Suprapubic skin (tissue), 4 donors: ENCODE measurements at places on chromosomes 2 and 18. TPM values are rescaled to one million over a fixed set of nuclear protein-coding genes. Genes with fewer than 3 reads are reported as not detected.

DNA sequence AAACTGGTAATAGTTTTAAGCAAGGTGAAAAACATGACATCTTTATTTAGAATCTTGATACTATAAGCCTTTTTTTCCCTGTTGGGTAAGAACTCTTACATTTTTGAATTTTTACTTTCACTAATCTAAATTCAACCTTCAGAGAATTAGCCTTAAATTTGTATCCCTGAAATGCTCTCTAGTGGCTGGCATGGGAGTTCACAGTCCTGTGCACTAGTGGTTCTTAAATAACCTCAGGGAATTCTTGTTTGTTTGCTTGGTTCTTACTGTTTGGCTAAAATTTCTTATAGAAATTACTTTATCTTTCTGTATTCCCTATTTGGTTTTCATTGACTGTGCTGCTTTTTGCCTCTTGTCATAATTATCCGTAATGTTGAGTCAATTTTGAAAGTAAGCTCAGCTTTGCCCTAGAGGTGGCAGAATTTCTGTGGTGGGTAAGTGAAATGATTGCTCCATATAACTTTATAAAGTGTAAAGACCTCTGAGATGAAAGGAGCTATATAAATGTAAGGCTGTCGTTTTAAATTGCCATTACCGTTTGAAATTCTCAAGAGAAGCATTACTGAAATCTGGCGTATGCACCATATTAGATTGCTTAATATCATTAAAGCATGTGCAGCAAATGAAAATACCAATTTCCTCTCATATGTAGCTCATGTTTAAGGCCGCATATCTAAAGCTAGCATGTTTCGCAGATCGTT is 391.3 kb upstream of the FIGN start:
- H3K4me3 ChIP-seq: no peak overlapping the region
- no peaks in the 10 kb centered on the region for H3K4me1 ChIP-seq
- no peak overlapping the region for H3K27ac ChIP-seq
- DNase-seq: no peak
- no peaks in the 10 kb centered on the region for H3K36me3 ChIP-seq

- no peaks in the 10 kb centered on the region for H3K36me3 ChIP-seq
- no peaks in the 10 kb centered on the region for H3K4me1 ChIP-seq
- H3K27me3 ChIP-seq: no peaks in the 10 kb centered on the region
Observed at GRCh38 chr18:61831071-61831470, 61.7 kb downstream of the RNF152 start.

- H3K27me3 ChIP-seq: no peaks in the 10 kb centered on the region
- DNase-seq: no peak
- H3K4me3 ChIP-seq: no peak overlapping the region
- H3K36me3 ChIP-seq: no peaks in the 10 kb centered on the region
- H3K4me1 ChIP-seq: no peaks in the 10 kb centered on the region
Observed at GRCh38 chr2:34402376-34402775, 803.3 kb upstream of the FAM98A start.

GRCh38 chr2:42752314-42752713 is 11.6 kb downstream of the OXER1 start:
- no peaks in the 10 kb centered on the region for H3K27me3 ChIP-seq
- peaks cover 6% of the 10 kb centered on the region for H3K36me3 ChIP-seq
- no peak overlapping the region for H3K4me3 ChIP-seq
- H3K4me1 ChIP-seq: peaks cover 34% of the 10 kb centered on the region
- H3K27ac ChIP-seq: no peak overlapping the region

- H3K36me3 ChIP-seq: peaks cover 38% of the 10 kb centered on the region
- H3K4me1 ChIP-seq: no peaks in the 10 kb centered on the region
- no peaks in the 10 kb centered on the region for H3K27me3 ChIP-seq
- no peak overlapping the region for H3K27ac ChIP-seq
Observed at GRCh38 chr2:172473167-172473566, 45.8 kb downstream of the ITGA6 start.

DNA sequence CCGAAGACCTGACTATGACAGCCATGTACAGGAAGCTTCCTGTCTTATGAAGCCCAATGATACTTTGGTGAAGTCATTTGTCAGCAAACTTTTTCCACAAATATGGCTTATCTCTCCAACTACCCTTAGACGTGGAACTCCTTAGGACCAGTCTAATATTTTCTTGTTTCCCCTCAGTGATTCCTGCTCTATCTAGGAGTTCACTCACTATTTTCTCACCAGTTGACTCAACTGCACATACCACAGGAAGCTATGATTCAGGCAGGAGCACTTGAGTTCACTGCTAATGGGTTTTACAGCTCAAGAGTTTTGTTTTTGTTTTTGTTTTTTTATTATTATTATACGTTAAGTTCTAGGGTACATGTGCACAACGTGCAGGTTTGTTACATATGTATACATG is 109.3 kb downstream of the ANTXR1 start:
- no peak overlapping the region for H3K4me3 ChIP-seq
- H3K4me1 ChIP-seq: no peaks in the 10 kb centered on the region
- H3K36me3 ChIP-seq: peaks cover 7% of the 10 kb centered on the region
- no peaks in the 10 kb centered on the region for H3K27me3 ChIP-seq

- H3K27ac ChIP-seq: no peak overlapping the region
- no peak overlapping the region for H3K4me3 ChIP-seq
- DNase-seq: no peak
Observed at GRCh38 chr2:85819811-85820510, 66.2 kb downstream of the ATOH8 start.

- H3K36me3 ChIP-seq: no peaks in the 10 kb centered on the region
- H3K27me3 ChIP-seq: peaks cover 24% of the 10 kb centered on the region
- peak; percentile 77 for DNase-seq
- H3K4me1 ChIP-seq: peaks cover 7% of the 10 kb centered on the region
Observed at GRCh38 chr2:163735685-163736432, at the start of gene FIGN. FIGN (minus strand) TSS chr2:163736008; CDS start chr2:163734927, 1,081 bp downstream.

GRCh38 chr2:178491612-178492011 is 11.4 kb downstream of the PLEKHA3 start:
- H3K27me3 ChIP-seq: no peaks in the 10 kb centered on the region
- peaks cover 55% of the 10 kb centered on the region for H3K36me3 ChIP-seq
- no peak overlapping the region for H3K4me3 ChIP-seq
- no peak overlapping the region for H3K27ac ChIP-seq
- no peaks in the 10 kb centered on the region for H3K4me1 ChIP-seq

- no peaks in the 10 kb centered on the region for H3K36me3 ChIP-seq
- no peaks in the 10 kb centered on the region for H3K4me1 ChIP-seq
- DNase-seq: no peak
- H3K27me3 ChIP-seq: no peaks in the 10 kb centered on the region
- H3K4me3 ChIP-seq: no peak overlapping the region
- no peak overlapping the region for H3K27ac ChIP-seq
Observed at GRCh38 chr2:106758901-106759497, 127.0 kb downstream of the ST6GAL2 start.

DNA sequence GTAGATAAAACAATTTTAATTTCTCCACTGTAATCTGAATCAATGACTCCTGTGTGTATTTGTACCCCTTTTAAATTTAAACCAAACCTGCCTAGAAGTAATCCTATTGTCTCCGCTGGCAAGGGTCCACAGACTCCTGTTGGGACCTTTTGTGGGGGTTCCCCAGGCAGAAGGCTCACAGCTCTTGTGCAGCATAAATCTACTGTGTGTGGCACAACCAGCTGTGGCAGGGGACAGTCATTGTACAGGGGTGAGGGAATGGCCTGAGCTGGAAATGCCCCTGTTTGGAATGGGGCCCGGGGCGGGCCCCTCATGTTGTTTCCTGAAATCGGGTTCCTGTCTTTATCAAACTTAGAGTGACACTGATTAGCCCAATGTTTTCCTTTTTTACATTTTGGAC is 318.2 kb upstream of the FAM98A start:
- no peak for DNase-seq
- H3K36me3 ChIP-seq: no peaks in the 10 kb centered on the region
- H3K4me3 ChIP-seq: no peak overlapping the region
- no peak overlapping the region for H3K27ac ChIP-seq

DNA sequence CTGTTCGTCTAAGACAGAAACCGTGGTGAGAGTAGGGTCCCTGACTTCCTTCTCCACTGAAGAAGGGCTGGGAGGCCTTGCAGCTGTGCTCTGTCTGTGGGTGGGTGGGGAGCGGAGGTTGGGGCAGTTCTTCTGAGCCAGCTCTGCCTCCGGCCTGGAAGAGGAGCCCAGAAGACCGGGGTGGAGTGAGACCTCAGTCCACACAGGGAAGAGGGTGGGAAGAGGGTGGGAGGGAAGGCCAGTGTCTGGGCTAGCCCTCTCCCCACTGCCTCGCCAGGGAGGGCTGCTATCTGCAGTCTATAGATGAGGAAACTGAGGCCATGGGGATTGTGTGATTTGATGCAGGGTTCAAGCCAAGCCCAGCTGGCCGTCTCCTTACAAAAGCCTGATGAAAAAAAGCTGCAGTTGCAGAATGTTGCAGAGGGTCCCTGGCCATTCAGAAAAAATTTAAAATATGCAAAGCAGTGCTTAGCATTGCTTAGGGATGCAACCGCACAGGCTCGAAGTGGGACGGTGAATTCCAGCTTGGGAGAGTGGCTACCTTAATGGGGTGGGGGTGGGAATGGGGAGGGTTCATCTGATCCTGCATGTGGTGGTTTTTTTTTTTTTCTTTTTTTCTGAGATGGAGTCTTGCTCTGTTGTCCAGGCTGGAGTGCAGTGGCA is 181.6 kb upstream of the HS6ST1 start:
- no peak overlapping the region for H3K27ac ChIP-seq
- H3K4me1 ChIP-seq: no peaks in the 10 kb centered on the region
- H3K27me3 ChIP-seq: no peaks in the 10 kb centered on the region
- no peak overlapping the region for H3K4me3 ChIP-seq
- H3K36me3 ChIP-seq: no peaks in the 10 kb centered on the region

DNA sequence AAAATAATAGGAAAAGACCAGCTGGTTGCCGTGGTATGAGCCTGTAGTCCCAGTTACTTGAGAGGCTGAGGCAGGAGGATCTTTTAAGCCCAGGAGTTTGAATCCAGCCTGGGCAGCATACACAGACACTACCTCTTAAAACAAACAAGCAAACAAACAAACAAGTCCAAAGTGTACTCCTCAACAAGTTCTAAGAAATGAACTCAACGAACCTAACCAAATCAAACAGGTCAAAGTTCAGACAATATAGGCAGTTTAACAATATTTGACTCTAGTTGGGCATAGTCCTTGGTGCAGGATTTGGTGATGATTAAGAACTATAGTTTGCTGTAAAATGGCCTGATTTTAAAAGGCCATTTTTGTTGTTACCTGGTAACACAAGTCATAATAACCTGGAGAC is 41.9 kb upstream of the RHOB start:
- no peak overlapping the region for H3K4me3 ChIP-seq
- DNase-seq: no peak
- H3K27ac ChIP-seq: no peak overlapping the region
- H3K4me1 ChIP-seq: peaks cover 5% of the 10 kb centered on the region

- no peak overlapping the region for H3K27ac ChIP-seq
- H3K4me1 ChIP-seq: peaks cover 10% of the 10 kb centered on the region
- no peak for DNase-seq
- no peaks in the 10 kb centered on the region for H3K36me3 ChIP-seq
- H3K4me3 ChIP-seq: peak overlapping the region; percentile 22
Observed at GRCh38 chr2:158753641-158754611, 41.2 kb upstream of the DAPL1 start.

GRCh38 chr18:70290482-70291294 is 1.8 kb downstream of the SOCS6 start:
- peaks cover 54% of the 10 kb centered on the region for H3K4me1 ChIP-seq
- DNase-seq: no peak
- H3K36me3 ChIP-seq: no peaks in the 10 kb centered on the region
- peak overlapping the region; percentile 96 for H3K27ac ChIP-seq
- peak overlapping the region; percentile 90 for H3K4me3 ChIP-seq

GRCh38 chr2:100980046-100980445 is 22.0 kb upstream of the RPL31 start:
- no peak overlapping the region for H3K27ac ChIP-seq
- H3K4me1 ChIP-seq: no peaks in the 10 kb centered on the region
- DNase-seq: no peak
- H3K27me3 ChIP-seq: no peaks in the 10 kb centered on the region
- H3K4me3 ChIP-seq: no peak overlapping the region
- peaks cover 24% of the 10 kb centered on the region for H3K36me3 ChIP-seq

- no peak for DNase-seq
- H3K4me3 ChIP-seq: no peak overlapping the region
- H3K36me3 ChIP-seq: no peaks in the 10 kb centered on the region
- H3K27ac ChIP-seq: no peak overlapping the region
- no peaks in the 10 kb centered on the region for H3K4me1 ChIP-seq
Observed at GRCh38 chr18:29874519-29875098, 1167.9 kb downstream of the DSC3 start.

TRIM43 gene
- total RNA-seq: not detected

CXCR4 gene
- total RNA-seq: 5.1 TPM

C2orf78 gene
- not detected for total RNA-seq

LOXL3 gene
- 1.7 TPM for total RNA-seq

ASB18 gene
- not detected for total RNA-seq

SLC5A7 gene
- not detected for total RNA-seq

PSMA8 gene
- total RNA-seq: not detected

PRADC1 gene
- 7.4 TPM for total RNA-seq

NEURL3 gene
- 1.4 TPM for total RNA-seq
